ENCODE measurements at places on chromosomes 7 and 10.

DNA sequence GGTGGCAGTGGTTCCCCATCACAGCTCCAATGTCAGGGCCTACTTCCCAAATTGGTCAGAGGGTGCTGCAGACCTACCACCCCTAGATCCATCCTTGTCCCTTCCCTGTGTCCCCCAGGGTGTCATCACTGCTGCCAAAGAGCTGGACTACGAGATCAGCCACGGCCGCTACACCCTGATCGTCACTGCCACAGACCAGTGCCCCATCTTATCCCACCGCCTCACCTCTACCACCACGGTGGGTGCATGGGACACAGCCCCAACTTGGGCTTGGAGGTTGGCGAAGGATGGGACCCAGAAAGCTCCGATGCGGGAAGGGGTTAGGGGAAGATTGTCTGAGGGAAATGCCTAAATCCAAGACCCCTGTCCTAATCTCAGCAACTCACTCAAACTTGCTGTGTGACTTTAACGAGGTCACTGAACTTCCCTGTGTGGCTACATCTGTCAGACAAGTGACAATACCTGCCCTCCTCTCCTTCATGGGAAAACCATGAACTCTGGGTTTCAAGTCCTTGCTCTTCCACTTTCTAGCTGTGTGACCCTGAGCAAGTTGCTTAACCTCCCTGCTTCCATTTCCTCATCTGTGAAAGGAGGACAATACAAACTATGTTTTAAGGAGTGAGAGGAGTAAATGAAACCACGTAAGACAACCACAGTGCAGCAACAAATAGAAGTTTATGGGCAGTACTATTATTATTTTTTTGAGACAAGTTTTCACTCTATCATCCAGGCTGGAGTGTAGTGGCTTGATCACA lies 4.9 kb upstream of the VSIR start:
- DNase-seq, result no peak

DNA sequence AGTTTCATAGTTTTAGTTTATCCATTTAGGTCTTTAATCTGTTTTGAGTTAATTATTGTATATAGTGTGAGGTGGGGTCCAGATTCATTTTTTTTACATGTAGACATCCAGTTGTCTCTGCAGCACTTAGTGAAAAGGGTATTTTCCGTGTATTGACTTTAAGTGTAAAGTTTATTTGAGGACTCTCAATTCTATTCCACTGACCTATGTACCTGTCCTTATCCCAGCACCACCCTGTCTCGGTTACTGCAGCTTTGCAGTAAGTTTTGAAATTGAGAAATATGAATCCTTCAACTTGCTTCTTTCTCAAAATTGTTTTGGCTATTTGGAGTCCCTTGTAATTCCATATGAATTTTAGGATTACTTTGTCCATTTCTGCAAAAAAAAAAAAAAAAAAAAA lies 29.8 kb downstream of the FHIP2A start:
- no peak for DNase-seq

DNA sequence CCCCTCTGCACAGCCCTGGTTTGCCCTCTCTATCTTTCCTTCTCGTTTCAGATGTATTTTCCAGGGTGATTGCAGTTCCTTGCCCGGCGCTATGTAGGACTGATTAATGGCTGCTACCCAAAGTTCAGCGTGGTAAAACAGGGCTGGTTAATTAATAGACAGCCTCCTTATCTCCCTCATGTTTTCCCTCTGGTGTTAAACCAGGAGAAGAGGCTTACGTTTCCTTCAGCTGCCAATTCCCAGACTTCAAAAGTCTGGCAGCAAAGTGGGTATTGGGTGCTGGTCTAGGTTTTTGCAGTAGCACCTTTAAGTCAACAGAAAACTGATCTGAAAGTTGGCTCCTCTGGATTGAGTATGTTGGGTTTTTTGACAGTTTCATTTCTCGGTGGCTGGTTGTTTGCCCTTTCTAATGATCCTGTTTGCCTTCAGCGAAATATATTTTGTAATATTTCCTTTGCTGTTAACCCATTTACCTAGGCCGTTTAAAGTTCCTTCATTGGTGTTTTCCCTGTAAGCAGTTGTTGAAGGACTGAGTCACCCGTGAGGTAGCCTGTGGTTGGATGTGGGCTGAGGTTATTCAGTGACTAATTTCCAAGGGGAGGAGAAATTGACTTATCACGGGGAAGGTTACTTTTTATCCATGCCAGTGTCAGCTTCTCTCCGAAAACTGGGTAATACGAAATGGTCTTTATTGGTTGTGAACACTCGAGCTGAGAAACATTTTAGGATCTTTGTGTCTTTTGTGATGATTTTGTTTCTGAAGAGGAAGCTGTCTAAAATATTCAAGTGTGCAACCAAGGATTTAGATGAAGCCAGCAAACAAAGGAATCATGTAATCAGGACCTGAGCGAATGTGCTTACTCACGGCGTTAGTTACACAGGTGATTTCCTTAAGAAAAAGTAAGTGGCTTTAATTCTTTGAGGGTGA lies 257.2 kb downstream of the KIAA1217 start:
- DNase-seq, result no peak

GRCh38 chr10:109743146-109743545 lies 180.2 kb downstream of the XPNPEP1 start:
- no peak for DNase-seq

DNA sequence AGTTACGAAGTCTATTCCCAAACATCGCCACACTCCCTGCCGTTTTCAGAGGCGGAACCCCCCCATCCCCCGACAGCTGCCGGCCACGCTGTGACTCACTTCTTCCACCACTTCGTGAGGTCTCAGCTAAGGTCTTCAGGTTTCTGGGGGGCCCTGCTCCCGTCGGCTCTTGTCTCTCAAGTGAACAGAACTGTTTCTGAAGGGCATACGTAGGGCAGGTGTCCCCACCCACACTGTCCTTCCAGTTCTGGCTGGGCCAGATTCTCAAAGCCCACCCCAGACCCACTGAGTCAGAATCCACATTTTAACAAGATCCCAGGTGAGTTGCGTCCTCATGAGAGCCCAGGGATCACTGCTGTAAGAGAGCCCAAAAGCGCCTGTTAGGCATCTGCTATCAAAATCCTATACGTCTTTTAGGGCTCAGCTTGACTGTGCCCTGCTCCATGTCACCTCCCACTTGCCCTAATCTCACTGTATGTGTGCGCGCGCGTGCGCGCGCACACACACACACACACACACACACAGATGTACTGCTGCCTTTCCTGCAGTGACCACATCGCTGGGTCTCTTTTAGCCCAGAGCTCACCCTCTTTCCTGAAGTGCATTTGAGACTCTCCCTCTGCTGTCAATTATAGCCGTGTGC lies 78.8 kb downstream of the PROSER2 start:
- no peak for DNase-seq

All from activated T-cell treated with anti-CD3 and anti-CD28 coated beads for 1 hour (primary cell).